ENCODE measurements at places on chromosomes 2 and 18. TPM values are rescaled to one million over a fixed set of nuclear protein-coding genes. Genes with fewer than 3 reads are reported as not detected.
A peak's percentile ranks its signal among the peaks of the same experiment; 100 is the strongest.

The MSTN gene
- total RNA-seq: 0.38 TPM

The INSIG2 gene
- 35.3 TPM for total RNA-seq

DNA sequence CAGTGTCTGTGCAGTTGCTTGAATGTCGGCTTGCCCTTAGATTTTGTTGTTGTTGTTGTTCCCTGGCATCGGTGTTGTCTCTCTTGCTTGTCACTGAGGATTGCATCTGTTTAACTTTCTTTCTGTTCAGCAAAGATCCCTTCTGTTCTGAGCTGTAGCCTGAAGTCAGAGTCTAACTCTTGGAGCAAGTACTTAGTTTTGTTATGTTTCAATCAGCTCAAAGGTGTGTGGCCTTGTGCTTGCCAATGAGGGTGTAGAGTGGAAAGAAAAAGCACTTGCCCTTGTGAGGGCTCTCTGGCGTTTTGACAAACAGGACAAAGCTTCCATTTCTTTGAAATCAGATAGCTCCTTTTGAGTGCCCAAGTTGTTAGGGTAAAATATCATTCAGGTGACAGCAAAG lies 757.1 kb upstream of the CDH7 start:
- DNase-seq: no peak
- H3K27ac ChIP-seq: peak overlapping the region; percentile 53
- no peaks in the 10 kb centered on the region for H3K27me3 ChIP-seq
- no peaks in the 10 kb centered on the region for H3K36me3 ChIP-seq

DNA sequence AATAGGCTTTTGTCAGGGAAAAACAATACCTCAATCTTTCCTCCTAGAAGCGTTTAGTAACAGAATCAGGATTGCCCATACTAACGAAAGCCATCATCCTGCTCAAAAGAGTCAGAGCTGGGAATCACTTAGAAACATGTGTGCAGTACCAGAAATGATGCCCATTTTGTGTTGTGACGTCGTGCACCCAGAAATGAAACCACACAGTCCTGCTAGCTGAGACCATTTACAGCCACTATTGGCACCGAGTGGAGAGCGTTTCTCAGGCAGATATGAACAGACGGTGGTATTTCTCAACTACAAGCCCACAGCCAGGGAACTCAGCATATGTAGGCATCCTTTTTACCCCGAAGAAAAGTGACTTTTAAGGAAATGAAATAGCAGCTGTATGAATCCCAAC lies 284.3 kb upstream of the LRATD1 start:
- H3K36me3 ChIP-seq: no peaks in the 10 kb centered on the region
- no peak overlapping the region for H3K27ac ChIP-seq
- DNase-seq: no peak
- no peak overlapping the region for H3K4me3 ChIP-seq
- H3K4me1 ChIP-seq: no peaks in the 10 kb centered on the region
- no peaks in the 10 kb centered on the region for H3K27me3 ChIP-seq

The SERPINB4 gene
- total RNA-seq: not detected

DNA sequence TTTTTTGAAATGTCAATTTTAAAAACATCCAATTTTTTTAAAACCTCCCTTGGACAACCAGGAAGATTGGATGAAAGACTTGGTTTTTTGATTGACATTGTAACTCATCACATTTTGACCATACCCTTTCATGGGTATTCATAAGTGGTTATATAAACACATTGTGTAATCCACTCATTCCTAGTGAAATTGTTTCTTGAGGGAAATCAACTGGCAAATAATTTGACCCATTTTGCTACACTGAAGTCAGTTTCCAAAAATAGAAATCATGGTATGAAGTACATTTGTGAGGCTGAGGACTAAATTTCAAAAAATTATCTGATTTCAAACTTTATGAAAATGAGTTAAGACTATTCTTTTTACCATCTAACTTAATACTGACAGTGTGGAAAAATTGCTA lies 31.5 kb downstream of the FBXO48 start:
- H3K4me3 ChIP-seq: no peak overlapping the region
- H3K27me3 ChIP-seq: peaks cover 27% of the 10 kb centered on the region
- peaks cover 8% of the 10 kb centered on the region for H3K4me1 ChIP-seq
- H3K36me3 ChIP-seq: no peaks in the 10 kb centered on the region
- no peak overlapping the region for H3K27ac ChIP-seq
- no peak for DNase-seq

DNA sequence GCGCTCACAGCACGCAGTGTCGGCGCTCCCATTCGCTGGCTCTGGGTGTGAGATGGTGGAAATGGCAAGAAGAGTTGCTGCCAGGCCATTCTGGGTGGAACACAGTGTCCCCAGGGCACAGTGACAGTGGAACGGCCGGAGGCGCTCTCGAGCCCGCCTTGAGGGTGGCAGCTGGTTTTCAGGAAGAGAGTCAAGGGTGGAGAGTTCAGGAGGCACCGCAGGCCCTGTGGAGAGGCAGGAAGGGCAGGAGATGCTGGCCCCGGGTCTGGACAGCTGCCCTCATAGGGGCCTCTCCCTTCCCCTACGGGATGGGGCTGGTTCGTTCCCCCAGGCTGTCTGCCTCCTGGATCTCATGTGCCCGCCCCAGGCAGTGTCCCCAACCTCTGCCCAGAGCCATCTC lies 12.5 kb downstream of the GPC1 start:
- H3K4me1 ChIP-seq: peaks cover 5% of the 10 kb centered on the region
- no peak for DNase-seq
- no peaks in the 10 kb centered on the region for H3K36me3 ChIP-seq
- H3K27me3 ChIP-seq: no peaks in the 10 kb centered on the region

The ZNF521 gene
- total RNA-seq: 39.1 TPM

The UGP2 gene
- 81.2 TPM for total RNA-seq

GRCh38 chr2:85706599-85707296 lies 12.6 kb downstream of the GNLY start:
- H3K36me3 ChIP-seq: no peaks in the 10 kb centered on the region
- DNase-seq: no peak
- H3K4me1 ChIP-seq: peaks cover 8% of the 10 kb centered on the region
- H3K4me3 ChIP-seq: no peak overlapping the region
- no peak overlapping the region for H3K27ac ChIP-seq

The GYPC gene
- total RNA-seq: 29.5 TPM

- peaks cover 1% of the 10 kb centered on the region for H3K36me3 ChIP-seq
- no peak overlapping the region for H3K4me3 ChIP-seq
- peaks cover 11% of the 10 kb centered on the region for H3K4me1 ChIP-seq
- no peak for DNase-seq
Observed at GRCh38 chr2:154707994-154708575, 9.6 kb downstream of the KCNJ3 start.

DNA sequence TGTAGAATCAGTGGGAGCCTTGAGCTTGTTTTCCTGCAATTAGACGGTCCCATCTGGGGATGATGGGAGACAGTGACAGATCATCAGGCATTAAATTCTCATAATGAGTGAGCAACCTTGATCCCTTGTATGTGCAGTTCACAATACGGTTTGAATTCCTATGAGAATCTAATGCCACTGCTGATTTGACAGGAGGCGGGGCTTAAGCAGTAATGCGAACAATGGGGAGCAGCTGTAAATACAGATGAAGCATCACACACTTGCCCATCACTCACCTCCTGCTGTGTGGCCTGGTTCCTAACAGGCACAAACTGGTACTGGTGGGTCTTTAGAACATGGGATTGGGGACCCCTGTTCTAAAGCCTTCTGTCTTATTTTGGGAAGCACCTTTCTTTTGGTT lies 17.9 kb upstream of the NYAP2 start:
- H3K4me1 ChIP-seq: no peaks in the 10 kb centered on the region
- DNase-seq: no peak
- H3K4me3 ChIP-seq: no peak overlapping the region
